Calu3 (cell line): ENCODE measurements at places on chromosomes 4 and X. TPM values are rescaled to one million over a fixed set of nuclear protein-coding genes. Genes with fewer than 3 reads are reported as not detected.

Gene MAGEA12
- total RNA-seq, result not detected in 2 replicates

Gene BEND2
- total RNA-seq, result not detected in 2 replicates

Gene MAGEB1
- not detected in 2 replicates for total RNA-seq

DNA sequence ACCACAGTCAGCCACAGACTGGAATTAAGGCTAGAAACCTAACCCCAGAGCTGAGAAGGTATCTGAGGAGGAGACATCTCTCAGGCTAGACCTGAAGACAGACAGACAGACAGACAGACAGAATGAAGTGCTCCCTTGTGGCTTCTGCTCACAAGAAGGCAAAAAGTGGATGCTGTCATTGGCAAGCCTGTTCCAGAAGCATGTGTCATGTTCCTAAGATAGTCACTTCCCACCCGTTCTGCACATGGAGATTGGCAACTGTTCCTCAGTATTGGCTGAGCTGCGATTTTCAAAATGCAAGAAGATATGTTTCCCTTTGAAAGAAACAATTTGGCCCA is 166.4 kb downstream of the NSUN7 start:
- no peak for DNase-seq

GRCh38 chr4:6749340-6750171 is 33.0 kb upstream of the KIAA0232 start:
- peak; percentile 61 for DNase-seq

DNA sequence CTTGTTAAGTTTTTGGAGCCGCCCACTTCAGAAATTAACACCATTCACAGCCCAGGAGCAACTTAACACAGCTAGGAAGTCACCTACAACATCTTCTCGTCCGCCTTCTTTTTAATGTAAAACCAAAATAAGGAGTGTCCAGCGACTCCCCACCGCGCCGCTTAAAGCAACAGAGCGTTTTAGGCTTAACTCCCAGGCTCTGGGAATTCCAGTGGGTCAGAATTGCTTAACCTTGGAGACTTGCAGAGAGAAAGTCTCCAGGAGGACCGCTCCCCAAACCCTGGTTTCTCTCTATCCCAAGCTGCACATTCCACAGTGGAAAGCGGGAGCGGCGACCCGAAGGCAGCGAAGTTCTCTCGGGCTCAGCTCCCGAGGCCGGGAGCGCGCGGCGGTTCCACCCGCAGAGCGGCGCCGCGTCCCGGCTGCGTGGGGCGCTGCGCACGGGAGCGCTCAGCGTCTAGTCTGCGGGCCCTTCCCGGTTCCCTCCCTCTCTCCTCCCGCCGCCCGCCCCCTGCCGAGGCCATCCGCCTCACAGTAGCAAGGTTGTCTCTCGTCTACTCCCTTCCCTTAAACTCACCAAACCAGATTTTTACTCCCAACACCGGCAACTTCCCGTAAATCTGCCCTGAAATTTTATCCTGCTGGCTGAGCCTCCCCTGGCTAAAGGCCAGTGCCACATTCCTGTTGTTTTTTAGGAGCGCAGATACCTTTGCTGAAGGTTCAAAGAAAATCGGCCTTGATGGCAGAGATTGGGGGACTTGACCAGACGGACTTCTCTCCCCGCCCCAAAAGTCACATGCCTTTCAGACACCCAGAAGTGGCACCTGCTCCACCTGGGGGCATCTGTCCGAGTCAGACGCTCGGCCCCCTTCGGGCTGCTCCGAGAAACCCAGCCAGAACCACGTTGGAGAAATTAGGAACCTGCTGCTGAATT is at the start of gene RBM47:
Gene RBM47, minus strand, starts transcription at position 464 of the 934 bp plus-strand sequence. CDS start 190,971 bp downstream, outside the sequence.
- peak; percentile 78 for DNase-seq

GRCh38 chr4:102080184-102080583 is 265.1 kb downstream of the SLC39A8 start:
- no peak for DNase-seq

- DNase-seq, result no peak
These were observed 1033.0 kb upstream of the INTU start for GRCh38 chr4:126599746-126600145.
